ENCODE measurements at places on chromosomes 6 and 20. TPM values are rescaled to one million over a fixed set of nuclear protein-coding genes. Genes with fewer than 3 reads are reported as not detected.

Gene DAAM2
- not detected for total RNA-seq

Gene INSM1
- total RNA-seq, result not detected

Gene ANKRD66
- total RNA-seq, result not detected

Gene FABP7
- not detected for total RNA-seq

Gene THBS2
- total RNA-seq, result not detected

Gene ZNF217
- 92.6 TPM for total RNA-seq

Gene HTR1E
- total RNA-seq, result not detected

Gene CST2
- total RNA-seq, result not detected

Gene PAK1IP1
- total RNA-seq, result 6.1 TPM

Gene NR2E1
- not detected for total RNA-seq

Gene RBBP9
- 10.2 TPM for total RNA-seq

DNA sequence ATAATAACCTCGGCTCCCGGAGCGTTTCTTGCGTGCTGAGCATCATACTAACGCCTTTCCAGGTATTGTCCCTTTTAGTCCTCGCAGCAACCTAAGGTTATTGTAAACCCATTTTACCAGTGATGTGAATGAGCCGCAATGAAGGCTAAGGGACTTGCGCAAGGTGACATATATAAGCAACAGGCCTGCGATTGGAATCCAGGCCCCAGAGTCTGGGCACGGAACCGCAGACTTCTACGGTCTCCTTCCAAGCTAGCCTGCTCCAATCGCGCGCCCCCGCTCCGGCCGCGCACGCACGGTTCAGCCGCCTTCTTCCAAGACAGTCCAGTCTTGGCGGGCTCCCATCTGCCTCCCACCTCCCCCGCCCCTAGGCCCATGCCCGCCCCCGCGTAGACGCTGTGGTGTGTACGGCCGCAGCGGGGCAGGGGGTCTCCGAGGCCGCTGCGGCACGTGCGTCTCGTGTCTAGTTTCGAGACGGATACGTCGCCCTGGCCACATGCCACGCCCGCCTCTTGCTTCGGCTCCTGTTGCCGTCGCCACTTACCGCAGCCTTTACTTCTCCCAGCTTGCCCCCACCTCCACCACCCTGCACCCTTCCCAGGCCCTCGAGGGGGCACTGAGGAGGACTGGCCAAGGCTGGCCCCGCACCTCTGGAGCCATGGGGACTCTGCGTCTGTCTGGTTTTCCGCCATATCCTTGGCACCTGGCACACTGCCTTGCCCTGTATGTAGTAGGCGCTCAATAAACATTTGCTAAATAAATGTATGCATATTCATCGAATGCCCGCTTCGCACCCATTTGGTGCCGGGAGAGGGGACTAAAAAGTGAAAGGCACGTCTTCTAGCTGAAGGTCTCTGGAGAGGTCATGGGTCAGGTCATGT is 855 bp upstream of the GFOD1 start:
- peak; percentile 67 for DNase-seq
- H3K36me3 ChIP-seq, result no peaks in the 10 kb centered on the region
- peak overlapping the region; percentile 60 for H3K27ac ChIP-seq
- H3K4me3 ChIP-seq, result peak overlapping the region; percentile 51
- H3K27me3 ChIP-seq, result no peaks in the 10 kb centered on the region
- peaks cover 38% of the 10 kb centered on the region for H3K4me1 ChIP-seq

DNA sequence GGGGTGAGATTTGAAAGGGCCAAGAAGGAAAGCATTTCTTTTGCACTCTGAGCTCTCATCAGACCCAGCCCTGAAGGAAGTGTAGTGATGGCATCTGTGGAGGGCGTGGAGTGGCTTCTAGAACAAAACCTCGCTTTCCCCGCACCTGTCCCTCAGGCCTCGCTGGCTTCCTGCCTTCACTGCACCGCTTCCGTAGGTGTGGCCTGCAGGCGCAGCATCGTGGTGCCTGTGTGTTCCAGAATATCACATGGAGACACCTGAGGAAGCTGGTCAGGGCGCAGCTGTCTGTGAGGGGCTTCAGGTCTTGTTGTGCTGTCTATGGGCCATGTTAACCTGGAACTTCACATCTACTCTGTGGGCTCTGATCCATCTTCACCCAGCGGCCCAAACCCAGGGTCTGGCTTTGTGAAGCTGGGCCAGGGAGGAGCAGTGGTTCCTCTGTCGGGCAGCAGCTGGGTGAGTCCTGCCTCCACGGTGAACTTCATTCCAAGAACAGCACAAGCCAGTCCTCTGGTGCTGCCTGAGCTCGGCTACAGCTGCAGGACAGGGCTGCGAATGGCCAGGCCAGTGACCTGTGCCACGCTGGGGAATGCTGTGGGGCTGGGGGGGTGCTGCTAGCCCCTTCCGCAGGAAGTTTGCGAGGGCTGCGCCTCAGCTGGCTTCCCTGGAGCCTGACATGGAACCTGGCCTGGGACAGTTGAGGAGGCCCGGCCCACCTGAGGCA is 40.9 kb downstream of the DSTN start:
- H3K27ac ChIP-seq, result no peak overlapping the region
- no peaks in the 10 kb centered on the region for H3K27me3 ChIP-seq

DNA sequence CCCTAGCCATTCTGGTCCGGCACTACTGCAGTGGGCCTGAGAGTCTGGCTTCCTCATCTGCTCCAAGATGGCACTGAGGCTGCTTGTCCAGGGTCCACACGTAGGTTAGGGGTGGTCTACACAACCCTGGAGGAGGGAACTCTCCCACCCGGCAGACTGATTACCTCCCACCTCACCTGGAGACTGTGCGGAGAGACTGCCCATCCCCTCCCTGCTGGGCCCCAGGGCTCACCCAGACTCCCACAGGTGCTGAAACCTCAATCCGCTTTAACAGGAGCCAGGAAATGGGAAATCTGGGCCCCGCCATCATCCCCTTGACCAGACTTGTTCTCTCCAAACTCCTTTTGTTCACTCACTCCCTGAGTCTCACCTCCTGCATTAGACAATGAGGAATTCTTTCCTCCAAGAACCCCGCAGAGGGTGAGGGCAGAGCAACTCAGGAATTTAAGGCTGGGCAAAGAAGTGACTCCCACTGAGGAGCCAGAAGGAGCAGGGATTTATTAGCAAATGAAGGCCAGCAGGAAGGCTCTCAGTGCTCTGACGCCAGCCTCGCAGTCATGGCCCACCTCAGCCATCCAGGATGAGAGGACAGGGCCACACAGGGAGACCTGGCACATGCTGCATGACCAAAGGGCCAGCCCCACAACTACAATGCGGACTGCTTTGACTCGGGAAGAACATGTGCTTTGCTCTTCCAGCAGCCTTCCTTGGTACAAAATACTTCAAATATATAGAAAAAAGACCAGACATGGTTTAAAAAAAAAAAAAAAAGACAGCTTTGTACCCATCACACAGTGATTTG is 53.0 kb downstream of the CDK5RAP1 start:
- DNase-seq, result no peak
- peaks cover 7% of the 10 kb centered on the region for H3K36me3 ChIP-seq
- no peak overlapping the region for H3K27ac ChIP-seq
- peaks cover 7% of the 10 kb centered on the region for H3K4me1 ChIP-seq

DNA sequence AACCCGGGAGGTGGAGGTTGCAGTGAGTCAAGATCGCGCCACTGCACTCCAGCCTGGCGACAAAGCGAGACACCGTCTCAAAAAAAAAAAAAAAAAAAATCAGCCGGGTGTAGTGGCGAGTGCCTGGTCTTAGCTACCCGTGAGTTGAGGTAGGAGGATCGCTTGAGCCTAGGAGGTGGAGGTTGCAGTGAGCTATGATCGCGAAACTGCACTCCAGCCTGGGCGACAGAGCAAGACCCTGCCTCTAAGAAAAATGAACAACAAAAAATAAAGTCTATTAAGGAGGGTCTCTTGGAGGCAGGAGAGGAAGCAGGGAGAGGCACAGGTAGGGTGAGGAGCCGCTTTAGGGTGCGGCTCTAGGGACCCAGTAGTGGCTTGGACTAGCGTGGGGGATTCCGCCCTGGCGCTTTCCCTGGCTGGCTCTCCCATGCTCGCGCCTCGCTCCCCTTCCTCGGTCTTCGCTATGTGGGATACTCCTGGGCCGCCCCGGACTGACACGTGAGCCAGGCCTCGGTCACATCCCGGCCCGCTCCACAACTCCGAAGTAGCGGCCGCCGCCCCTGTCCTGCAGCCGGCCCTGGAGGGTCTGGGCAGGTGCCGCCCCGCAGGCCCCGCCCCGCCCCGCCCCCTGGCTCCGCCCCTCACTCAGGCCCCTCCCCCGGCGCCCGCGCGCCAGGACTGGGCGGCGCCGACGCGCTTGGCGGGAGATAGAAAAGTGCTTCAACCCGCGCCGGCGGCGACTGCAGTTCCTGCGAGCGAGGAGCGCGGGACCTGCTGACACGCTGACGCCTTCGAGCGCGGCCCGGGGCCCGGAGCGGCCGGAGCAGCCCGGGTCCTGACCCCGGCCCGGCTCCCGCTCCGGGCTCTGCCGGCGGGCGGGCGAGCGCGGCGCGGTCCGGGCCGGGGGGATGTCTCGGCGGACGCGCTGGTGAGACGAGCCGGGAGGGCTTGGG is at the start of gene MYBL2:
Gene MYBL2 (plus strand): TSS at position 739 of the 953 bp plus-strand sequence. CDS start 170 bp downstream, at position 909.
- H3K27me3 ChIP-seq, result no peaks in the 10 kb centered on the region
- H3K36me3 ChIP-seq, result no peaks in the 10 kb centered on the region
- H3K4me1 ChIP-seq, result peaks cover 58% of the 10 kb centered on the region
- DNase-seq, result peak; percentile 89
- H3K27ac ChIP-seq, result no peak within 1 kb of the TSS

DNA sequence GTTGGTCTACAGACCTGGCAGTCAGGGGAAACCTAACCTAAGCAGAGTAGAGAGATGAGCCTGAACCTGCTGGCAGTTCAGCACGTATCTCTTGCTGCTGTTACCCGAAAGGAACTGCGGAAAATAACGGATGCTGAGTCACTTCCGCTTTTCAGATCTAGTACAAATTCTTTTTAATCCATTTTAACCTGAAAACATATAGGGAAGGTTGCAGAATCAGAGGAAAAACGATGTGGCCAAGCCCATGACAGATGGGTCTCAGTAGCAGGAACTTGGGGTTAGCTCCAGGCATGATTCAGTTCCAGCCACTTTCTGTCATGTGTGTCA is 351.9 kb upstream of the PRND start:
- peaks cover 2% of the 10 kb centered on the region for H3K27me3 ChIP-seq
- no peak overlapping the region for H3K4me3 ChIP-seq
- no peaks in the 10 kb centered on the region for H3K4me1 ChIP-seq
- no peak overlapping the region for H3K27ac ChIP-seq

GRCh38 chr6:53244958-53245357 is 96.3 kb upstream of the GCM1 start:
- no peaks in the 10 kb centered on the region for H3K27me3 ChIP-seq
- H3K27ac ChIP-seq, result peak overlapping the region; percentile 94
- H3K4me3 ChIP-seq, result peak overlapping the region; percentile 14
- H3K36me3 ChIP-seq, result no peaks in the 10 kb centered on the region

- H3K27ac ChIP-seq, result peak overlapping the region; percentile 48
- no peaks in the 10 kb centered on the region for H3K36me3 ChIP-seq
- DNase-seq, result peak; percentile 54
- H3K4me3 ChIP-seq, result no peak overlapping the region
- H3K4me1 ChIP-seq, result peaks cover 25% of the 10 kb centered on the region
- H3K27me3 ChIP-seq, result no peaks in the 10 kb centered on the region
Observed at GRCh38 chr6:38307740-38308139, 332.0 kb downstream of the BTBD9 start.

GRCh38 chr6:13814938-13815575 is 700 bp upstream of the MCUR1 start:
- H3K4me1 ChIP-seq, result peaks cover 20% of the 10 kb centered on the region
- peak overlapping the region; percentile 68 for H3K27ac ChIP-seq
- DNase-seq, result peak; percentile 60
- H3K4me3 ChIP-seq, result peak overlapping the region; percentile 71
- no peaks in the 10 kb centered on the region for H3K36me3 ChIP-seq

- H3K36me3 ChIP-seq, result no peaks in the 10 kb centered on the region
- H3K27me3 ChIP-seq, result no peaks in the 10 kb centered on the region
- no peaks in the 10 kb centered on the region for H3K4me1 ChIP-seq
- no peak overlapping the region for H3K4me3 ChIP-seq
Observed at GRCh38 chr6:48919555-48919954, 543.5 kb downstream of the MMUT start.

- H3K27me3 ChIP-seq, result no peaks in the 10 kb centered on the region
- peaks cover 71% of the 10 kb centered on the region for H3K4me1 ChIP-seq
- H3K27ac ChIP-seq, result no peak overlapping the region
- H3K4me3 ChIP-seq, result peak overlapping the region; percentile 95
Observed at GRCh38 chr6:90293319-90293953, 3.2 kb downstream of the BACH2 start.

- DNase-seq, result no peak
- no peaks in the 10 kb centered on the region for H3K4me1 ChIP-seq
- H3K27me3 ChIP-seq, result no peaks in the 10 kb centered on the region
Observed at GRCh38 chr6:36399970-36400369, 12.5 kb upstream of the ETV7 start.

DNA sequence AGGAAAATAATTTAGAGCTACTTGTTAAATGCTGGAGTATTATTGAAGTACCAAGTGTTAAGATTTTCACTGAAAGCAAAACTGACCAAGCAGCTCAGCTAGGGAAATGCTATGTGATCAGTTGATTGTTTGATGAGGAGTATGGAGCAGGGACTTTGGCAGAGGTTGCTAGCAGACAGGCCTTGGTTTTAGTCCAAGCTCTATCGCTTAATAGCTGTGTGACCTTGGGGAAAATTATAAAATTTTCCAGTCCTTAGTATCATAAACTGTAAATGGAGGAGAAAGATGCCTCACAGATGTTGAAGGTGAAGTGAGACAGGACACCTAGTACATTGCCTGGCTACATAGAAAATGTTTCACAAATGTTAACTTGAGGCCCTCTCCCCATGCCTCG is 136.6 kb downstream of the MTHFD1L start:
- no peaks in the 10 kb centered on the region for H3K4me1 ChIP-seq
- H3K27ac ChIP-seq, result no peak overlapping the region
- H3K27me3 ChIP-seq, result no peaks in the 10 kb centered on the region
- no peak for DNase-seq

- H3K4me1 ChIP-seq, result no peaks in the 10 kb centered on the region
- H3K36me3 ChIP-seq, result no peaks in the 10 kb centered on the region
- no peak for DNase-seq
- H3K27ac ChIP-seq, result no peak overlapping the region
- no peaks in the 10 kb centered on the region for H3K27me3 ChIP-seq
Observed at GRCh38 chr6:170229851-170230519, 60.9 kb downstream of the DLL1 start.

GRCh38 chr6:55130806-55131324 is 43.5 kb upstream of the HCRTR2 start:
- no peaks in the 10 kb centered on the region for H3K4me1 ChIP-seq
- no peak for DNase-seq
- H3K36me3 ChIP-seq, result no peaks in the 10 kb centered on the region
- no peaks in the 10 kb centered on the region for H3K27me3 ChIP-seq
- H3K27ac ChIP-seq, result no peak overlapping the region

- H3K4me3 ChIP-seq, result no peak overlapping the region
- H3K27ac ChIP-seq, result no peak overlapping the region
- no peaks in the 10 kb centered on the region for H3K4me1 ChIP-seq
- no peaks in the 10 kb centered on the region for H3K36me3 ChIP-seq
- DNase-seq, result no peak
- no peaks in the 10 kb centered on the region for H3K27me3 ChIP-seq
Observed at GRCh38 chr6:51513891-51514747, 573.3 kb downstream of the PKHD1 start.
